Type B pancreatic cell (in vitro differentiated cells): ENCODE measurements at places on chromosomes 12 and 14. TPM values are rescaled to one million over a fixed set of nuclear protein-coding genes. Genes with fewer than 3 reads are reported as not detected.

GRCh38 chr12:54443446-54443845, 24.4 kb upstream of the ITGA5 start:
- no peak for DNase-seq

DNA sequence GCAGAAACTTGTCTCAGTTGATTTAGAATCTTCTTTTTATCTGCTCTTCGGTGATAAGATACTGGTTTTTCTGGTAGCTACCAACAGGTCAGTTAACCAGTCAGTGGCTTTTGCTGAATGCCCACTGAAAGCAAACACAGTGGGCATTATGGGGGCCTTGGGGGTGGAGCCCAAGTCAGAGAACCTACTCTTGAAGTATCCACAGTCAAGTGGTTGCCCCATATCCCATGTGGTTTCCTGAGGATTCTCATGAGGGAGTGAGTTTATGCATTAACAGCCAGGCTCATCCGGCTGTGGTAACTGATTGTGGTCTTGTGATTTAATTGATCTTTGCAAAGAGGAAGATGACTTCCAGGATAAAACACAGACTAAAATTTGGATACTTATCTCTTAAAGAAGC, 83.7 kb downstream of the ST8SIA1 start:
- no peak for DNase-seq

DNA sequence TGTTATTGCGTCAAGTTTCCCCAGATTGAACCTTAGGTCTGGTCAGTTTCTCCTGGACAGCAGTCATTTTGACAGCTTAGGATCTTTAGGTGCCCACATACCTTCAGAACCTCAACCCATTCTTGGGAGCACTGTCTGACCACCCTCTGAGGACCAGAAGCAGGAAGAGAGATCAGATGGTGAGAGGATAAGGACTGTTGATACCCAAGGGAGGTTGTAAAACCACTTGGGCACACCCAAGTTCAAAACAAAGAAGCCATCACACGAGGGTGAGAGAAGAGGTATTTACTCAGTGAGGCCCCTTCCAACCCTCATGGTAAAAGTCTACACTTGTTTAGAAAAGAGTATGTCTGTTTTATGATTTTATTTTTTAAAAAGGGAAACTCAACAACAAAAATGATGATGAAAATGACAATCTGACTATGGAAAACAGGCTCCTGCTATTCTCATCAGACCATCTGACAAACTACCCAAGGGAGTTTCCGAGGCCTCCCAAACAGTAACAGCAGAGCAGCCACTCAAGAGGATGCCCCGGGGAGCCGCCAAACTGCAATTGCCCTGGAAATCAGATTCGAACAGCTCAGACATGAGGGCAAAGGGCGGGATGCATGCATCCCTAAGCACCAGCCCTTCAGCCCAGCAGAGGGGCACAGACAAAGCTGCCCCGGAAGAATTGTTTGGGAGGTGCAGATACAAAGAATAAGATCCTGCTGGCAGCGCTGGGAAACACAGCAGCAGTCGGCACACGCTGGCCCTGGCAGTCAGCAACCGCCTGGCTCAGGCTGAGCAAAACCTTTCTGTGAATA, 162.6 kb upstream of the PLEKHG7 start:
- DNase-seq = no peak

DNA sequence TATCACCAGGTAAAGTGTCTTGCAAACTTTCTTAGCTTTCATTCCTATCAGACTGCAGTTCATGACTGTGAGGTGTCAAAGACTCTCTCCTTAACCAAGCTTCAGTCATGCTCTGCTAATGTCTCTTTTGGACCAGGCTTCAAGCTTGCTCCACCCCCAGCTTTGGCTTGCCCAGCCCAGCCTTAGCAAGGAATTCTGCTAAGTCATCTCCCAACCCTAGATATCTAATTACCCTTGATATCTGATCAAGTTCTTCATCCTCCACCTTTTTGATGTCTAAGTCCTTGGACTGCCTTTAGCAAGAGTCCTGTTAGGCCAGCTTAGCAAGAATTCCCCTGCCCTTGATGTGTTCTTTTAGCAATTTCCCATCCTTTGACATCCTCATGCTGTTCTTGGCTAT, 108.9 kb upstream of the FGD4 start:
- DNase-seq = no peak

The LPAR5 gene
- 2.7 and 19.9 TPM in 2 replicates for total RNA-seq

The DBX2 gene
- total RNA-seq = 0.10 TPM in 1 of 2 replicates, not detected in the other

The VRTN gene
- total RNA-seq = not detected in 2 replicates

The SYT10 gene
- total RNA-seq = 1.5 and 1.6 TPM in 2 replicates
